ENCODE measurements at places on chromosomes 5 and 9.

DNA sequence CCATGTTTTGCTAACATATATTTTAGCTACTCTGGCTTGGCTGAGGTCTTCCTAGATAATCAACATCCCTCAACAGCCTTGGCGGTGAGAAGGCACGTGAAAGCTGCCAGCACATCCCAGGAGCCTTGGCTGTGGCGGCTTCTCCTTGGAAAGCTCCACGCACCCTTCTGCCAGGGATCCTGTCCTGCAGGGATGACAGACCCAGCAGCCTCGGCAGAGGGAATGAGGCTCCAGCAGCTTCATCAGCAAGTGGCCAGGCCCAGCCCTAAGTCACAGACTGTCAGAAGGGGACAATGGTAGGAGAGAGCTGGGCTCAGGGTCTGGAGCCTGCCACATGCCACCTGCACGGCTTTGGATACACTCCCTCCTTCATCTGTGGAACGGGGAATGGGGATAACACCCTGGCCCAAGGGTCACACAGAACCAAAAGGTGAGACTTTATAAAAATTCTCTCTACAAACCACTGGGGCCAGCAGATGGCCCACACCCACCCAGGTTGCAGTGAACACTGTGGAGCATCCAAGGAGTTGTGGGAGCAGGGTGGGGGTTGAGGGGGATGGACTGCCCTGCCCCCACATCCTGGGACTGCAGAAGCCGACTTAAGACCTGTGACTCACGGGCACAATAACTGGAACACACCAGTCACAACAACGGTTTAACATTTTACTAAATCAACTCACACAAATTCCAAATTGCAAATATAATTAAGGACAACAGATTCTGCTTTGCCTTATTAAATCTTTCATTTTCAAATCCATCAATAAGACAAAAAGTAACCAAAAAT, 65.1 kb downstream of the MACROH2A1 start:
- DNase-seq: no peak

GRCh38 chr5:35828082-35828598, 28.6 kb upstream of the IL7R start:
- no peak for DNase-seq

- no peak for DNase-seq
Observed at GRCh38 chr9:95896580-95896979, 21.1 kb downstream of the ERCC6L2 start.

GRCh38 chr5:13625616-13626198, 318.8 kb downstream of the DNAH5 start:
- no peak for DNase-seq

- DNase-seq: no peak
Observed at GRCh38 chr5:128082551-128083032, 974 bp upstream of the SLC12A2 start.

GRCh38 chr5:119862619-119863018, 233.3 kb downstream of the FAM170A start:
- DNase-seq: no peak

DNA sequence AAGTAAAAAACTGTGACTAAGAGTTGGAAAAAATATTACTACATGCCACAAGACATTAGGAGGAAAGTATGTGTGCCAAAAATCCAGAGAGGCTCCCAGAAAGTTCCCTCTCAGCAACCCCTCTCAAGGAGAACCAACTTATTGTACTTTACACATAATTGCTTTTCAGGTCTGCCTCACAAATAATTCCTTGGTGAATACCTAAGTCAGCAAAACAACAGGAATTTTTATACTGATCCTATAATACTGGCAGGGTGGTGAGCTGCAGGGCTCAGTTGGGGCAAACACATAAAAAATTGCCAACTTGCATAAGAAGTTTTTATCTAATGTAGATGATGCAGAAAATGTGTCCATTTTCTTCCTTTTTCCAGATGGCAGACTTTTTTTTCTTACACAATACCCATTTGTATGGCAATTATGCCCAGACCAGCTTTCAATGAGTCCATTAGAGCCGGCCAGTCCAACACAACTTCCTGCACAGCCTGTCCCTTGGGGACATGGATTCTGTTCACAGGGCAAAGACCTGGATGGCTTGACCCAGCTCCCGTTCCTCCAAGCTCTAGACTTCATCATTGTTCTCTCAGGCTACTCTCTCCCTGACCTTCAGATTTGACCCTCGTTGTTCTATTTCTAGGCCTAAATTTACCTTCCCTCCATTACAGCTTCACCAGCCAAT, 31.3 kb downstream of the MARCHF3 start:
- DNase-seq: no peak

- no peak for DNase-seq
Observed at GRCh38 chr5:93868851-93869250, 127.5 kb upstream of the POU5F2 start.

DNA sequence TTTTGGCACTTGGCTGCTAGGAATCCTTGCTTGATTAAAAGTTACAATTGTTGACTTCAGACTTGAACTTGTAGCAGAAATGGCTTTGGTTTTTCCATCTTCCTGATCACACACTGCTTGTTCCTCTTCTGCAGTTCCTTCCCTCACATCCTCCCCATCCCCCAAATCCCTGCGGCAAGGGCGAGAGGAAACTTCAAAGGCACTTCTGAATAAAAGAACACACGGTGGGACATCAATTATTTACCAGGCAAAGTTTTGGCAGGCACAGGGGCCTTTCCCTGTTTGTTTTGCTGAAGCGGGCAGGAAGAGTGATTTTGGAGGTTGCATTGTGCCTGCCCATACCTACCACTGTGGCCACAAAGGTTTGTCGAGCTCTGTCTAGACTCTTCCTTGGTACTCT, 260.9 kb downstream of the KIF4B start:
- no peak for DNase-seq

DNA sequence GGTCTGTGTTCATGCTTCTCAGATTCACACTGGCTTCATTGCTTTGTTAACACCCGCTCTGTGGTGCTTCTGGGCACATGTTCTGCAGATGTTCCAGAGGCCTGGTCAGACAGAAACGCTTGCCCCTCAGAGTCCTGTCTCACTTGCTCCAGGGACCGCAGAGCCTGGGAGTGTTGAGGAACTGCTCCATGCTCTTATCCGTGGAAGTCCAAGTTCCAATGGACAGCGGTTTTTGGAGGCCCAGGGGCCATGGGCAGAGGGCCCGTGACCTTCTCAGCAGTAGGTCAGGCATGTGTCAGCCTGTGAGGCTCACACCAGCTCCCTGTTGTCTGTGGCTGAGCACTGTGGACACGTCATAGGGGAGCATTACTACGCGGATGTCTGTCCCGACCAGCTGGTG, 364.7 kb upstream of the IRX1 start:
- no peak for DNase-seq

DNA sequence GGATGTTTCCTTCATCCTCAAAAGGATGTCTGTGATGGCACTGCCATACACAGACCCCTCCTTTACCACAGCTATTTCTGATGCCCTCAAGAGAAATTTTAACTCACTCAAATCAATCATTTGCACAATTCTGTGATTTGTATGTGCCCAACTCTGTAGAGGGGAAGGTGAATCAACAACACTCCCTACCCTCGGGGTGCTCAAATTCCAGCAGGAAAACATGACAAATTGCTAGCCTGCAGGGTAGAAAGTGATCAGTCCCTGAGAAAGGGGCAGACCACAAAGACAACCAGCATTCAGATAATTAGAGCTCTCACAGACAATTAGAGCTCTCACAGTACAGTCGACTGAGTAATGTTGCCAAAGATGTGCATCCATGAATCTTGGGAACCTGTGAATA, 45.3 kb upstream of the FOXE1 start:
- DNase-seq: no peak

DNA sequence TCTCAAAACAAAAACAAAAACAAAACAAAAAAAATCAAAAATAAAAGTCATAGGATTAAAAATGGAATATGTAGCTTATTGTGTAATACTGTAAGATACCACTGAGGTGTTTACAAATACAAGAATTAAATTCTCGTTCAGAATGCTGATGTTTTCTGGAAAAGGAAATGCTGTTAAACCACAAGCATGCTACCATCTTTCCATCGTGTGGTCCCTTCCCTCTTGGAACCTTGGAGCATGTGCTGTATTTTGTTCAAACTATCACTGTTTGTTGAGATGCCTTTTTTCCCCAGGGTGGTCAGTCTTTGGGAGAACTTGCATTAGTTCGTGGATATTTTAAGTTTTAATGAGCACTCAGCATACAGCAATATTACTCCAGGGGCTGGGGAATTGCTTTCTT, 39.7 kb downstream of the SUB1 start:
- no peak for DNase-seq

DNA sequence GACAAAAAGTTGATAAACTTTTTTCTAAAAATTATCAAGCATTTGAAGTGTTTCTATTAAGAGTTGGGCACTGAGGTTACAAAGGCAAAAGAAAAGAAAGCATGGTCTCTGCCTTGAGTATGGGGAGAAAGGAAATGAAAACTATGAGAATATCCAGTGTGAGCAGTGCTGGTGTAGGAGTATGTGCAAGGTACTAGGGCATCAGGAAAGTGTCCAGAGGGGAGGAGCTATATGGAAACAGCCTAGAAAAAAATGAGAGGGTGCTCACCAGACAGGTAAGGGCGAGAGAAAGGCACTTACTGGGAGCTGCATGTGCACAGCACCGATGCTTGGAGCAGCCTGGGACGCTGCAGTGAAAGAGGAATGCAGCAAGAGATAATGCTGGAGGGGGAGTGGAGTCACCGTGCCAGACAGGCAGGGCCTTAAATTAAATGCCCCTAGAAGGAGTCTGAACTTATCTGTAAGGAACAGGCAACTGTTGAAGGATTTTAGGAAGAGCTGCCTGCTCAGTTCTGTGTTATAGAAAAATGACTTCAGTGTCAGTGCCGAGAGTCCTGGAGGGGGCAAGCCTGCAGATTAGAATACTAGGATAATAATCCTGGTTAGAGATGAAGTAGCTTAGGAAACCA, 14.0 kb downstream of the MCC start:
- DNase-seq: no peak

DNA sequence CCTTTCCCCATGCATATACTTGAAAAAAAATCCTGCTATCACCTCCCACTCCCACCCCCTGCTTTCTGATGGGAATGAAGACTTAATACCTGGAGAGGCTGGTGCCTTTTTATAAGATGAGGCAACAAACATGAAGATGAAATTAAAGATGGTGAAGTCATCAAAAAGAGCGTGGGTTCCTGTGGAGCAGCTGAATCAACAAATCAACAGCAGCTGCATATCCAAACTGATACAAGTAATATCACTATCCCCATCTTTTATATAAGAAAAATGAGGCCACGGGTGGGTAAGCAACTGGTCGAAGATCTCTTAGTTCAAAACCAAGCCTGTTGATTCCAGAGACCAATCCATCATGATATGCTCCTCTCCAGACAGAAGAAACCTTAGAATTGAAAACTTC, 268.5 kb downstream of the ENC1 start:
- DNase-seq: no peak

GRCh38 chr9:129604766-129605163, 16.1 kb downstream of the C9orf50 start:
- DNase-seq: no peak

DNA sequence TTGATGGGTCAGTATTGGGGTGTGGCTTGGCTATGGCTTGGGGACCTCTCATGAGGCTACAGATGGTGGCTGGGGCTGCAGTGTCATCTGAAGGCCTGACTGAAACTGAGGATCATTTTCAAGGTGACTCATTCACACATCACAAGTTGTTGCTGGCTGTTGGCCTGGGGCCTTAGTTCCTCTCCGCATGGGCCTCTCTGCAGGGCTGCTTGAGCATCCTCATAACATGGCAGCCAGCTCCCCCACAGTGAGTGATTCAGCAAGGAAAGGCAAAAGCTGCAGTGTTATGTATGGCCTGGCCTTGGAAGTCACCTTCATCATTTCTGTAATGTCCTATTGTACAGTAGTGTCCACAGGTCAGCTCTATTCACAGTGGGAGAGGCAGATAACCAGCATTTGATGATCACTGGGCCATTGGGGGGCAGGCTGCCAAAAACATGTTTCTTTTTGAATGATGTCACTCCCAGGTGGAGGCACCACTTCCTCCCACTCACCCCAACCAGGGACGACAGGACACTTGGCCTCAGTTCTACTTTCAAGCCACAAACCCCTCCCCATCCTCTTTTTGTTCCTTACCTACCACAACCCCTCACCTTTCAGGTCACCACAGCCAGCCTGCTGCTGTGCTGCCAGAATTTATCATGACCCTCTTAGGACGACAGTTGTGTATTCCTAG, 14.4 kb downstream of the FGD3 start:
- DNase-seq: no peak

- no peak for DNase-seq
Observed at GRCh38 chr5:58786711-58787303, 203.9 kb downstream of the RAB3C start.

DNA sequence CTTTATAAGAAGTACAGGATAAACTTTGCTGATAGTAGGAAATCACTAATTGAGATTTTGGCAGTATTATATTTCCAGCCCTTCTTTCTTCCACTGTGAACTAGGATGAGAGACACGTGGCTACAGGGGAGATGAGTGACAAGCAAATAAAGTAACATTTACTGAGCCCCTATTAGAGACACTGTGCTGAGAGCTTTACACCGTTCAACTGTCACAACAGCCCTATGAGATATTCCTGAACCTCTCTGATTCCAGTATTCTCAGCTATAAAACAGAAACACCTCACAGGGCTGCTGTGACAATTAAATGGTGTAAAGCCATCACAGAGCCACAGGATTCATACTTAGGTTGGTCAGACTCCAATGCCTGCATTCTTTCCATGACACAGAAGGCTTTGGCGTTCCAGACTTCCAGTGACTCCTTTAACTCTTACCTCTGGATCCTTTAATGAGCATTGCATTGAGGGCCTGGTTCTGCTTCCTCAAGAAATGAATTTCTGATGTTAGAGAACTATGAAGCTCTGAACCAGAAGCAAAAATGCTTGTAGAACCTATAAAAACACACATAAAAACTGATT, 169.0 kb downstream of the CDK5RAP2 start:
- DNase-seq: no peak

GRCh38 chr9:36332006-36332405, 68.1 kb downstream of the RNF38 start:
- DNase-seq: no peak

- DNase-seq: no peak
Observed at GRCh38 chr5:55188656-55189540, 15.9 kb upstream of the CDC20B start.

GRCh38 chr9:122372856-122373845, 2.3 kb downstream of the PTGS1 start:
- no peak for DNase-seq

GRCh38 chr5:141149812-141150211, at the start of gene PCDHB6:
Gene PCDHB6, plus strand, starts transcription at chr5:141150057. Its CDS starts 201 bp downstream, at chr5:141150258.
- no peak for DNase-seq

GRCh38 chr9:111063332-111063731, 25.1 kb upstream of the LPAR1 start:
- no peak for DNase-seq

GRCh38 chr5:103033696-103034095, 86.2 kb downstream of the GIN1 start:
- no peak for DNase-seq
